ENCODE measurements at places on chromosomes 5 and 9.

- no peak for DNase-seq
These were observed 76.5 kb downstream of the PHF2 start for GRCh38 chr9:93652604-93653592.

DNA sequence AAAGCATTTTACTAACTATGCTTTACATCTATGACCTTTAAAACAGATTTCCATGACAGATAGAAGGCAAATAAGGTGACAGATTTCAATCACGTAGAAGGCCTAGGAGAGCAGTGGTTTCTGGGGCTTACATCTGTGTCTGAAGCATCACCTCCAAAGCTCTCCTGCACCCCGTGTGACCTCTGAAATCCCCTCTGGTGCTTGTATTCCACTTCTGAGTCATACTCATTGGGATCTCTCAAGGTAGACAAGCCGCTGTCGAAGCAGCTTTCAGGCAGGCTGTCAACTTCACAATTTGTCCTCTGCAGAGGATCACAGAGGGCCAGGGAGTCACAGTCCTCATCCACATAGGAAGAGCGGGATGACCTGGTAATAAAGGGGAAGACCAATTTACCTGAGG, 62.2 kb downstream of the RASEF start:
- no peak for DNase-seq

DNA sequence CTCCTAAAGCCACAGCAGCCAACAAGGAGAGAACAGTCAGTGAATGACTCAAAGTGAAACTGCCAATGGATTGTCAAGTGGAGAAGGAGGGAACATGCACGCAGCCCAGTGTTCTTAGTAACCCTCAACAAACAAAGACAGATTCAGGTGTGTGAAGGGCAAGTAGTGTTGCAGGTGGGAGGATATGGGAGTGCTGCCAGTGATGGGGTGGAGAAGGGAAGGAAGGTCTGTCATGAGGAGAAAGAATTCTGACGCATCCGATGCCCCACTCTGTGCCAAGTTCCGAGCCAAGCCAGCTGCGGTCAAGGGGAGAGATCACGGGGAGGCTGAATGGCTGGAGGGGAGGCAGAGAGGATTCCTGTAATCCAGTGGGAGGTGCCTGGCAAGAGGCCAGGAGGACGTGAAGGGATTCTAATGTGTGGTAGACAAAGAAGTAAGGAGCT, 56.5 kb downstream of the CAST start:
- no peak for DNase-seq

- DNase-seq, result no peak
These were observed 255.5 kb downstream of the KIAA0825 start for GRCh38 chr5:94362857-94363256.

GRCh38 chr5:36743891-36744772, 132.4 kb upstream of the NIPBL start:
- DNase-seq, result no peak
